Sigmoid colon (tissue), 7 donors: ENCODE measurements at places on chromosomes 1 and 21. TPM values are rescaled to one million over a fixed set of nuclear protein-coding genes. Genes with fewer than 3 reads are reported as not detected.

ESRRG gene
- 0.55 TPM for total RNA-seq

DNA sequence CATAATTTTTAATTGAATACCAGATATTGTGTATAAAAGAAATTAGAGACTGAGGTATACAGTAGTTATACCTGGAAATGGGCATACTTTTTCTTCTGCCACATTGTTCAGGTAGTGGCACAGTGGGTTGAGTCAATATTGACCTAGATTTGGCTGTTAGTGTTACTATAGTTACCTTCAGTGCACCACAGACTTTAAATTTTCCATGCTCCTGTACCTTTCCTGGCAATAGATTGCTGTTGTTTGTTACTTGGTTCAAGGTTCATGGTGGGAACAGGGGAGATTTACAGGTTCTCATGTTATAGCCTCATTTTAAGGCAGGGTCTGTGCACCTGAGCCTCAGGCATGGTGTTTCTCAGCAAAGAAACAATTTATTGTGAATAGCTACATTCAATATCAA, 218.7 kb downstream of the LBR start:
- no peak for DNase-seq

DNA sequence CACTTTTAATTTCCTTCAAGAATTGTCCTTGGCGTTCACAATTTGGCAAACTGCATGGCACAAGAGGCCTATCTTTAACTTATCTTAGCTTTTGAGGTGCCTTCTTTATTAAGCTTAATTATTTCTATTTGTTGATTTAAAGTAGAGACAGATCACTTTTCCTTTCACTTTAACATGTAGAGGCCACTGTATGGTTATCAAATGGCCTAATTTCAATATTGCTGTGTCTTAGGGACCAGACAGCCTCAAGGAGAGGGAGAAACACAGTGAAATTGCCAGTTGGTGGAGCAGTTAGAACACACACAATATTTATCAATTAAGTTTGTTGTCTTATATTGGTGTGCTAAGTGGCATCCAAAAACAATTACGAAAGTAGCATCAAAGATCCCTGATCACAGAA, 1013.9 kb downstream of the KCNT2 start:
- no peak for DNase-seq

TNFSF18 gene
- 0.55 TPM for total RNA-seq

CD1B gene
- not detected for total RNA-seq

GRCh38 chr1:230076121-230076520, 9.1 kb downstream of the GALNT2 start:
- peak; percentile 14 for DNase-seq
